ENCODE measurements at places on chromosomes 7 and 10. TPM values are rescaled to one million over a fixed set of nuclear protein-coding genes. Genes with fewer than 3 reads are reported as not detected.

- peak; percentile 73 for DNase-seq
These were observed 5.5 kb downstream of the TACC2 start for GRCh38 chr10:121994429-121994941.

- peak; percentile 86 for DNase-seq
These were observed at the start of gene IGFBP3 for GRCh38 chr7:45920502-45921380. TSS of gene IGFBP3 (minus strand) at chr7:45921272. CDS start at chr7:45921140, 132 bp downstream.

- DNase-seq, result no peak
These were observed 97.3 kb upstream of the CTBP2 start for GRCh38 chr10:125257521-125258108.

GRCh38 chr10:95964756-95965155 lies 57.0 kb downstream of the CC2D2B start:
- peak; percentile 5 for DNase-seq

DNA sequence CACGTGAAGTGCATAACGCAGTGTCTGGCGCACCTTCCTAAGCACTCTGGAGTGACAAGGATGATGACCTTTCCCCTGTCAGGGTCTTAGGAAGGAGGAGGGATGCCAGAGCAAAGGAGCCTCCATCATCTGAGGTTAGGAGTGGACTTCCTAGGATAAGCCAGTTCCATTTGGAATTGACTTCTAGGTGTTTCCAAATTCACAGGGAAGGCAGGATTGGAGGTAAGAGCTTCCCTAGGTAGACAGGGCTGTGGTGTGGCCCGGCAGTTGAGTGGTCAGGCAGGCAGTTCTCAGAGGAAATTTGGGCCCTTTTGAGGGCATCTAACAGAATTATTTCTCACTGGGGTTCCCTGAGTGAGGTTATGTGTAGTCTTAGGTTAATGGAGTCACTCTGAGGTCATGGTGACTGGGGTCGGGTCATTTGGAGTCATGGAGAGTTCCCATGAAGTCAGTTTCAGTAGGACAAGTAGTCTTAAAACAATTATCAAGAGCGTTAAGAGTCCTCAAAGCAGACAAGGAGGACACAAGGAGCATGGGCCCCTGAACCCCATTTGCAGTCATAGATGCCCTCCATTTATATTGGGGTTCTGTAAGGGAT lies 8.2 kb downstream of the PPIF start:
- no peak for DNase-seq

GRCh38 chr10:79230328-79230830 lies 116.9 kb upstream of the PPIF start:
- peak; percentile 91 for DNase-seq

GRCh38 chr7:41416208-41416595 lies 286.7 kb downstream of the INHBA start:
- no peak for DNase-seq

DNA sequence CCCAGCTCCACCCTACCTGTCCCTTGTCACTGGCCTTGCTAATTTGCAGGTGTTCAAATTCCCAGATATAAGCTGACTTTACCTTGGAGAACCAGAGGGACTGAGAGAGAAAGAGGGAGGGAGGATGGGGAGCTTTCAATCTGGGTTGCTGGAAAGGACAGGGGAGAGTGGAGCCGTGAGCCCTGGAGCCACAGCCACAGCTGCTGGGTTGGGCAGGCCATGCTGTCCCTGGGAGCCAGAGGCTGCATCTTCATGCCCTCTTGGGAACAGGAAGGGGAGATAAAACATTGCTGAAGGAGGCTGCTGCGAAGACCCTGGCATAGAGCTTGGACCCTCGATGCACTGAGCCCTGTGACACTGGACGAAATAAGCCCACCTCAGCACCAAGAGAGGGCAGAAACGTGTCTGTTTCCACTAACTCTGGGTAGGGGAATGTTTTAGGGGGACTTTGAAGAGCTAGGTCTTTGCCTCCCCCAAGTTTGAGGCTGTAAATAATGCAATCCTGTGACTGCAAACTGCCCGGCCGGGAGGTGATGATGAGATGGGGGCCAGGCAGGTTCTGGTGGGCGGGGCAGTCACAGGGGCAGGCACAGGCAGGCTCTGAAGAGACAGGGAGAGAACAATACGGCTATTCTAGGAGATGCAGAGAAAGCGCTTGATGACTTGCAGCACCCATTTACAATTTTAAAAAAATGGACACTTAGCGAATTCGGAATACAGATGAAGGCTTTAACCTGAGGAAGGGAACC lies 5.8 kb upstream of the JAKMIP3 start:
- peak; percentile 10 for DNase-seq

- peak; percentile 24 for DNase-seq
These were observed 98.5 kb downstream of the ARHGAP22 start for GRCh38 chr10:48506147-48506917.

GRCh38 chr10:111017098-111017497 lies 59.7 kb upstream of the ADRA2A start:
- no peak for DNase-seq

GRCh38 chr7:87944547-87944946 lies 10.5 kb downstream of the ADAM22 start:
- DNase-seq, result no peak

GRCh38 chr7:117669818-117670217 lies 190.0 kb downstream of the CFTR start:
- DNase-seq, result no peak

- DNase-seq, result peak; percentile 52
These were observed 91.5 kb downstream of the ARID5B start for GRCh38 chr10:61992671-61993668.

DNA sequence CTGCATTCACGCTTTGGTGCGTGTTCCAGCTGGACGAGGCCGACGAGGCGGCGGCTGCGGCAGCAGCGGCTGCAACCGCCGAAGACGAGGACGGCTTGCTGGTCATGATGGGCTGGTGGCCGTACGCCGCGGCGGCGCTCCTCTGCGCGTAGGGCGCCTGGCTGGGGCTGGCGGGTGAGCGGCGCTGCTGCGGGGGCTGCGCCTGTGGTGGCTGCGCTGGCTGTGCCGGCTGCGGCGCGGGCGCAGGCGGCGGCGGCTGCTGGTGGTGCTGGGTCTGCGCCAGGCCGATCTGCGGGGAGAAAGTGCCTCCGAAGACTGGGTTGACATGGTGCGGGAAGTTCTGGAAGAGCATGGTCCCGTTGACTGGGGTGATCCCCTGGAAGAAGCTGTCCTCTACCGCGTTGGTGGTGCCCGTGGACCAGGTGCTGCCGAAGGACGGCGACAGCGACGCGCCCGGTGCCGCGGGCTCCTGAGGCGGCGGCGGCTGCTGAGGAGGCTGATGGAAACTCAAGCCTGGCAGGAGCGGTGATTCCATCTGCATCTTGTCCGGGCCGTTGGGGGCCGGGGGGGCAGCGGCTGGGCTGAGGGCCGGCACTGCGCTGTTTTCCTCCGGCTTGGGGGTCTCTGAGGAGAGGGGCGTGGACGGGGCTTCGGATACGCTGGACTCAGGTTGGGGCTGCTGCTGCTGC lies 51.1 kb downstream of the CPEB3 start:
- peak; percentile 78 for DNase-seq

GRCh38 chr7:76346778-76347177 lies 12.0 kb downstream of the YWHAG start:
- DNase-seq, result no peak

- DNase-seq, result peak; percentile 33
These were observed 40.3 kb downstream of the CPVL start for GRCh38 chr7:29105752-29106668.

DNA sequence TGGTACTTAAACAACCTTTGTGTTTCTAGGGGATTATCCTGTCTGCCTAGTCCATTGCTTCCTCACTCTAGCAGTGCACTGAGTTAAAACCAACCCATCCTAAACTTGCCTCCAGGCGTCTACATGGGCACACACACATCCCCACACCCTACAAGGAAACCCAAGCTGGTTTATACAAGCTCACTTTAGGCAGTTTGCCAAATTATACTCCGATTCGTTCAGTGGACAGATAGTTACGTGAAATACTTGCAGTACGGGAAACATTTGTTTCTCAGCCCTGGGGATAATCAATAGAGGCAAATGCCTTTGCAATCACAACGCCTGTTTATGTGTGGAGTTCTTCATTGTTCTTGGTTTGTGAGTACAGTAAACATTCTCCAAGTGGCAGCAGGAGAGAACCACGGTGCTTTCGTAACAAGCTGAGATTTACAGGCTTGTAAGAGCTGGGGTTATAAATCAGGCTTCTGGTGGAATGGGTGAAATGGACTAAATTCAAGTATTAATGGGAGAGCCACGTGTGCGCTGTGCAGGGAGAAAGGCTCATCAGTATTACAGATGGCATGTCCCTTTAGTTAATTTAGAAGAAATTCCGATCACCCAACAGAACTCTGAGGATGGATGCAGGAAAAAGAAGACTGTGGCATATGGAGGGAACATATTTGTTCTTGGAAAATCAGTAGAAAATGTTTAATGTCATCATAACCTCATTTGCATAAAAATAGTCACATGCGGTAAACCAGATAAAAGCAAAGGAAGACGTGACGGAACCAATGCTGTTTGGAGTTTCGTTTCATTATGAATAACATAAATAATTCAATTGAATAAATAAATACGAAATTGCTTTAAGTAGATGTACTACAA lies 217.1 kb downstream of the GALNT17 start:
- peak; percentile 63 for DNase-seq

- peak; percentile 12 for DNase-seq
These were observed 96.6 kb upstream of the LRRN3 start for GRCh38 chr7:110994028-110994967.

- DNase-seq, result no peak
These were observed 148.8 kb downstream of the NPSR1 start for GRCh38 chr7:34806831-34807230.

DNA sequence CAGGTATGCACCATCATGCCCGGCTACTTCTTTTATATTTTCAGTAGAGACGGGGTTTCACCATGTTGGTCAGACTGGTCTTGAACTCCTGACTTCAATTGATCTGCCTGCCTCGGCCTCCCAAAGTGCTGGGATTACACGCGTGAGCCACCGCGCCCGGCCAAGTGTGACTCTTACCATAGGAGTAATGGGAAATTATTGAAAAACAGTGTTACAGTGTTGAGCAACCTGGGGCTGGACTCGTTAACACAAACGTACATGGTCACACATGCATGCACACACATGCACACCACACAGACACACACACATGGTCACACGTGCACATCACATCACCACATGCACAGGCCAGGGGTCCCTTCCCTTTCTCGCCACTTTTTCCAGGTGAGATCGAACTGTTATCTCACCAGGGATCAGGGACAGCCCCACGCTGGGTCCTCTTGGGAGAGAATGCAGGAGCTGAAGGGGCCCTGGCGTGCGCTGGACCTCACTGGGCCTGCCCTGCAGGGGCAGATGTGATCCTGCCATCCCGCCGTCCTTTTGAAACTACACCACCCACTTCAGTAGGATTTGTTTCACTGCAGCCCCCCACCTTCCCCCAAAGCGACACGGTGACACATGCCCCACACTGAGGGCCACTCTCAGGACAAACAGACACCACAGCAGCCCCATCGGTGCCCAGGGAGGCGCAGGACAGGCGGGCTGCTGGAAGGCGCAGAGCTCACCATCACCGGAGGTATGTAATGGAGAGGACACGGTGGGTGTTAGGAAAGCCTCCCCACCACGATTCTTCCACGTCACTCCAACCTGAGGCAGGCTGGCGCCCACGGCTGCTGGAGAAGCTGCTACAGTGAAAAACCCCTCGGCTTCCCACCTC lies 10.2 kb downstream of the RADIL start:
- no peak for DNase-seq

GRCh38 chr10:132809232-132810140 lies 23.5 kb upstream of the NKX6-2 start:
- DNase-seq, result no peak

GRCh38 chr7:73904219-73905137 lies 43.5 kb downstream of the TMEM270 start:
- no peak for DNase-seq

DNA sequence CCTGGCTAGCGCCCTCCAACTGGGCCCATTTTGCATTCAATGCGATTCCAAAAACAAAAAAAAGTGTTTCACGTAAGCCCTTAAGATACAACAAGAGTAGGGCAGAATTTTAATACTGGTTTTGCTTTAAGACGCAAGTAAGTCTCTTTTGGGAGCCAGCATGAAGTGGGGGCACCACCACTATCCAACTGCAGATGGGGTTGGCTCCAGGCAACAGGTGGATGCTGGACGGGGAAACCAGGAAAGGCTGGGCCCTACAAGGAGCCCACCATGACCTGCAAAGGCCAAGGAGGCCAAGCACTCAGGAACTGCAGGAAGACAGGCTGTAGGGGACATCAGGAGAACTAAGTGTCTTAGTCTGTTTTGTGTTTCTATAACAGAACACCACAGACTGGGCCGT lies 86.5 kb upstream of the INSIG1 start:
- no peak for DNase-seq

DNA sequence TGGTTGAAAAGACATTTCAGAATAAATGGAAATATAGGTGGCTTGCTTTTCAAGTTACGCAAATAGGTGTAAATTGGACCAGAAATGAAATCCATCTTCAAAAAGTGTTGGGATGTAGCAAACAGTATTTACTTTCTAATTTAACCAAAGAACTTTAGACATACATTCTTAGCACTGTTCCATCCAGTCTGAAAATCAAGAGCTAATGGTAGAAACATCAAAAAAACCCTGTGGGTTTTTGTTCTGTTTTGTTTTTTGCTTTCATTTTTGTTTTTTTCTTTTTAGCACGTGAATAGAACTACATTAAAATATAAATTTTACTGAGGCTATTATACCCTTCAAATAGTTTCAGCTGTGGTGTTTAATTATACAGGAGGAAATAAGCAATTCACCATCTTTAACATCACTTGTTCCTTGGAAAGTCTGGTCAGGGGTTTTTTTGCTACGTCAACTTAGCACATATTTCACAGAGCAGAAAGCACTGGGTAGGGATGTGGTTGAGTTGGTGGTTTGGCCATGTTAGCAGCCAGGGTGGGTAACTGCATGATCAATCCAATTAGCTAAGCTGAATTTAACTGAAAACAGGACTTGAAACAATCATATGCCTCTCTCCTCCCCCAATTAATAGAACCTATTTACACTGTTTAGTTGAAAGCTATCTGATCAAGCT lies 275.4 kb upstream of the PFKP start:
- DNase-seq, result no peak

The MLXIPL gene
- total RNA-seq, result 21.7 TPM

The GPR158 gene
- not detected for total RNA-seq

The SRPK2 gene
- 19.6 TPM for total RNA-seq

The VSTM2A gene
- not detected for total RNA-seq

The PRSS37 gene
- total RNA-seq, result not detected

The RHBDD2 gene
- 21.7 TPM for total RNA-seq

The ZNF12 gene
- 30.4 TPM for total RNA-seq

The PIK3CG gene
- total RNA-seq, result 1.7 TPM

All from stomach (tissue), 19 donors.